ENCODE measurements at places on chromosomes 13 and 19. TPM values are rescaled to one million over a fixed set of nuclear protein-coding genes. Genes with fewer than 3 reads are reported as not detected.

DNA sequence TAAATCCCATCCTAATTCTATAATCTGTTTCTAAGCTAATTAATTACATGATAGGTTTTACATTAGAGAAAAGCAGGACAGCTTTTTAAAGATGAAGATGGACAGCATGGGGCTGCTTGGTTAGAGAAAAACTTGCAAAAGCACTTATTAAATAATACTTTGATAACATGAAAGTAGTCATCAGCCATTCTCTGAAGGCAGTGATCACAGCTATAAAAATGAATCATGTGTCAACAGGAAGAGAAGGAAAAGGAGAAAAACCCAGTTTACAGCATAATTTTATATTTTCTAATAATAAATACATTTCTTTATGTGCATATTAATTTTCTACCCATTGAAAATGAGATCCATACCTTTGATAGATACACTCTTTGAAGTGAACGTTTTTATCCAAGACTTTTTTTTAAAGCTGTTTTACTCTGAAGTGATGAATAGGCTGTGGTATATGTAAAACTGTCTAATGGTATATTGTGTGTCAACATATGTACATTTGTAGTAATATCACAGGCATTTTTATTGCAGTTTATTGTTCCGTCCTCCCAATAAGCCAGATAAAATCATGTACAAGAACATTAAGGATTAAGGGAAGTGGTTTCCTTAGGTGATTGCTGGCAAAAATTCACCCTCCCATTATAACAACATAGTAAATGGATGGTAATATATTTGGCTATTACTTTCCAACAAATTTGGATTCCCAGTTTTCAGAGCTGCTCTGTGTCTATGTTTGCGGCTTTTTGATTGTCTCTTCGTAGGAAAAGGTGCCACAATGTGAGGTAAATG, 1.3 kb upstream of the KLF5 start:
- H3K4me3 ChIP-seq, result no peak overlapping the region
- peaks cover 28% of the 10 kb centered on the region for H3K27me3 ChIP-seq
- H3K27ac ChIP-seq, result no peak overlapping the region
- no peaks in the 10 kb centered on the region for H3K36me3 ChIP-seq
- DNase-seq, result no peak

DNA sequence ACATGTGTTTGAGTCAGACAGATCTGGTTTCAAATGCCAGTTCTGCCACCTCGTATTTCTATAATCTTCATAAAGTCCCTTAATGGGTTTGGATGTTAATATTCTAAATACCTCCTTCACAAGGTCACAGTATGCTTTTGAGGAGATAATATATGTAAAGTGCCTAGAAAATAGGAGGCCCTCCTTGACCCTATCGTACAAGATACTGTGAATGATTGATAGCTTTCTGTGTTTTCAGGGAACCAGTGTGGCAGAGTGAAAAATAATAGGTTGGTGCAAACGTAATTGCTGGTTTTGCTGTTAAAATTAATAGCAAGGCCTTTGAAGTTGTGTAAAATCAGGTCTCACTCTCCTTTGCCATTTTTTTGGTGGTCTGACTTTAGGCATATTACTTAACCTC, 77.5 kb upstream of the SCEL start:
- H3K36me3 ChIP-seq, result no peaks in the 10 kb centered on the region
- H3K4me3 ChIP-seq, result no peak overlapping the region
- H3K4me1 ChIP-seq, result no peaks in the 10 kb centered on the region
- no peak for DNase-seq

DNA sequence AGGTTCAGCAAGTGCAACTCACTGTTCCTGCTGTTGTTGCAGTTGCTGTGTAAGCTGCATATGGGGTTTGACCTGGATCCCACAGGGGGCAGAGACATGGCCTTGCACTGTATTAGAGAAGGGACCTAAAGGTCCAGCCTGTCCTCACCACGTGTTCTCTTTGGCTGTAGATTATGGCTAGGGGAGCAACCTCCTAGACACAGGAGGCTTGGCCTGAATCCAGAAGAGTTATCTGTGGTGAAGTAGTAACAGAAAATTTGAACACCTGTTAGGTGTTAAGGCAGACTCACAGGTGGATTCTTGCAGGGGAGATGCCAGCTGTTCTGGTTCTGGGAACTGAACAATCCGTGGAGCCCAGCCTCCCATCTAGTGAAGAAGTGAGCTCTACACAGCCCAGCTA, 3.4 kb upstream of the CYP4F11 start:
- H3K4me1 ChIP-seq, result no peaks in the 10 kb centered on the region
- peaks cover 14% of the 10 kb centered on the region for H3K27me3 ChIP-seq
- no peak overlapping the region for H3K27ac ChIP-seq
- H3K4me3 ChIP-seq, result no peak overlapping the region

DNA sequence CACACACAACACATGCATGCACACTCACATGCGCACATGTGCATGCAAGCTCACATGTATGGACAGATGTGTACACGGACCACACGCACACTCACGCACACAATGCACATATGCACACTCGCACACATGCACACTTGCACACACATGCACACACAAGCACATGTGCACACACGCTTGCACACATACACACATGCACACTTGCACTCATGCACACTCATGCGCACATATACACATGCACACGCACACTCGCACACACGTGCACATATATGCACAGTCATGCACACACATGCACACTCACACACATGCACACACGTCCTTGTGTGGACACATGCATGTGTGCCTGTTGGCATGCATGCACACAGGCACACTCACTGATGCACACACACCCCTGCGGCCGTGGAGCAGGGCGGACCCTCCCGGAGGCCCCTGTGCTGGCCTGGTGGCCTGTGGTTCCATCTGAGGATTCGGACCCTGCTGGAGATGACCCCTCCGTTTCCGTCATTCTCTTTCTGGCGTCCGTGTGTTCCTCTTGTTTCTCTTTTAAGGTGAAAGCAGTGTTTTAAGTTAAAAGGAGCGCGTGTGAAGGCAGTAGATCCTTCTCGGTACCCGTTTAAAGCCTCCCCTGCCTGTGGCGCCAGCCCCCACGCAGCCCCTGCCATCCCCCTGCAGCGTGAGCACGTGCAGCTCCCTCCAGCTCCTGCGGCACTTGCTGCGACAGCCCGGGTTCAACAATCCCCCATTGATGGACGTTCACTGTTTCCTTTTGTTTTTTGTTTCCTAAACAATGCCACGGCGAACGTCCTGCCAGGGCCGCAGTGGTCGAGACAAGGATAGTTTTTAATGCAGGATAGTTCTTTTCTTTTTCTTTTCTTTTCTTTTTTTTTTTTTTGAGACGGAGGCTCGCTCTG, 5.6 kb downstream of the NDUFS7 start:
- DNase-seq, result no peak
- H3K27ac ChIP-seq, result no peak overlapping the region
- H3K27me3 ChIP-seq, result no peaks in the 10 kb centered on the region
- no peaks in the 10 kb centered on the region for H3K4me1 ChIP-seq
- H3K4me3 ChIP-seq, result no peak overlapping the region
- H3K36me3 ChIP-seq, result peaks cover 14% of the 10 kb centered on the region

PNKP gene
- total RNA-seq, result 120 TPM

APBA3 gene
- 18.4 TPM for total RNA-seq

Data from lung (tissue), 17 donors.